ENCODE measurements at places on chromosomes 7 and 10. TPM values are rescaled to one million over a fixed set of nuclear protein-coding genes. Genes with fewer than 3 reads are reported as not detected.

DNA sequence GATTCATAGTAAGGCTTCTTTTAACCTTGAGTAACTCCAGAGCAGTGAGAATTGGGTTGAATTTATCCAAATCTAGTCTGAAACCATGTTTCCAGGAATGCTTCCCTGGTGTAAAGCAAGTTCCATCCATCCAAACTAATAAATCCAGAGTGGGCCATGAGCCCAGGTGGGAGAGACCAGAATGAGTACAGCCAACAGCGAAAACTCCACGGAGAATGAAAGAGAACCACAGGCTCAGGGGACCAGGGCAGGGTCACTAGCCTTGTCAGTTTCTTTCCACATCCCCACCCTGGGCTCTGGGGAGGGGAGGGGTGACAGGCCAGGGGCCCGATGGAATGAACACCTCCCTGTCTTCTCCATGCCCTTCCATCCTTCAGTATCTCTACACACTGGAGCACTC lies 180.1 kb downstream of the NEURL1 start:
- no peak for DNase-seq

DNA sequence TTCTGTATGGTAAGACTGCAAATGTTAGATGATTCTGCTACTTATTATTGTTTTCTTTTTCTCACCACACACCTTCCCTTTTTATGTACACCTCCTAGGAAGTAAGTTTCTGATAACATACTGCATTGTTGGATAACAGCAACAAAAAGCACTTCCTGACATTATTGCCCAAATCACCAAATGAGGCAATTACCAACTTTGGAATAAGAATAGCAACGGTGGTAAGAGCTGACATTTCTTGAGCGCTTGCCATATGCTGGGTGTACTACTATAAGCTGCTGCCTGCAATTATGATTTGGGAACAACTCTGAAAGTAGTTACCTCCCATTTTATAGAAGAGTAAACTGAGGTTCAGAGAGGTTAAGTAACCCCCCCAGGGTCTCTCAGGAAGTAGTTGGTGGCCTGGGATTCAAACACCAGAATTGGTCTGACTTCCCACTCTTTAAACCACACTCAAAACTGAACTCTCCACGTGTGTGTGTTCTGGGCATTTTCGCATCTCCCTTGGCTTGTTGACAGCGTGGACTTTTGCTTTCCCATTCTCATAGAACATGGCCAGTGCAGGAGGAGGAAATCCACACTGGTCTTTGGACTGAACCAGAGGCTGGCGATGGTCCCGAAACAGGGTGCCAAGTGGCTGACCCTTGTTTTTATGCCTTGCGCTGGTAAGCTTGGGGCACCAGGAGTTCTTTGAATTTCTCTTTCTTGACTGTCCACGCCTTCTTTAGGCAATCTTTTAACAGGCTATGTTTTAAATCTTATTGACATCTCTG lies 71.4 kb downstream of the TCF7L2 start:
- DNase-seq, result no peak

DNA sequence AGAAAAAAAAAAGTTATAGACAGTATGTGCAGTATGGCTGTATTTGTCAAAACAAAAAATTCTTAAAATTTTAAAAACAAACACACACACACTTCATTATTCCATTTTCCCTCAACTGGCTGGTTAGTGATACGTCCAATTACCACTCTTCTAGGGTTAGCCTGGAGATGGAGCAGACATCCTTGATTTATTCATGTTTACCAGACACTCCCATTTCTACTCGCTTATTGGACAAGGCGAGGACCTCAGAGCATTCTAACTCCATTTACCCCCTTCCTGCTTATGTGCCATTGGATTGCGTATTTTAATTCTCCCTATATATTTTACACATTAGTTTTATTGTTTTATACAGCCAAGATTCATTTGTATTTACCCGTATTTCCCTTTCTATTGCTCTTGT lies 8.5 kb upstream of the CDH23 start:
- no peak for DNase-seq

DNA sequence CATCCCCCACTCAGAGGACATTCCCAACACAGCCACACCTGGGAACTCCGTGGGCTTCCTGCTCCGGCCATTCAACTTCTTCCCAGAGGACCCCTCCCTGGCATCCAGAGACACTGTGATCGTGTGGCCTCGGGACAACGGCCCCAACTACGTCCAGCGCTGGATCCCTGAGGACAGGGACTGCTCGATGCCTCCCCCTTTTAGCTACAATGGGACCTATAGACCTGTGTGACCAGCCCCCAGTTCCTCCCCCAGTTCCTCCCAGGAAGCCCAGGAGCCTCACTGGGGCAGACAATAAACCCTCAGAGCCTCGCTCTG lies 8.6 kb downstream of the AOC1 start:
- no peak for DNase-seq

GRCh38 chr10:69334302-69335062 lies 56.2 kb downstream of the HK1 start:
- DNase-seq, result no peak

DNA sequence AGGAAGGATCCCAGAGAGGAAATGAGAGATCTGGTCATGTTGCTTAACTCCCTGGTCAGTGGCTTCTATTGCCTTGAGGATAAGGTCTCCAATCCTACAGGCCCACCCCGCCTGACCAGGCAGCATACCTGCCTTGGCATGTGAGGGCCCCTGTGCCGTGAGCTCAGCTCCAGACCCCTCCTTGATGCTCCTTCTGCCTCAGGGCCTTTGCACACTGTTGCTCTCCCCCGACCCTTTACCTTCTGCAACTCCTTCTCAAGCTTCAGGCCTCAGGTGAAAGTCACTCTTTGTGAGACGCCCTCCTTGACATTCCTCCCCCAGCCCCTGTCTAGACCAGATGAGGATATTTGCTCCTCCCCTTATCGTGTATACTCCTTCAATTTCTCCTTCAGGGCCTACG lies 62.8 kb downstream of the FAM241B start:
- no peak for DNase-seq

DNA sequence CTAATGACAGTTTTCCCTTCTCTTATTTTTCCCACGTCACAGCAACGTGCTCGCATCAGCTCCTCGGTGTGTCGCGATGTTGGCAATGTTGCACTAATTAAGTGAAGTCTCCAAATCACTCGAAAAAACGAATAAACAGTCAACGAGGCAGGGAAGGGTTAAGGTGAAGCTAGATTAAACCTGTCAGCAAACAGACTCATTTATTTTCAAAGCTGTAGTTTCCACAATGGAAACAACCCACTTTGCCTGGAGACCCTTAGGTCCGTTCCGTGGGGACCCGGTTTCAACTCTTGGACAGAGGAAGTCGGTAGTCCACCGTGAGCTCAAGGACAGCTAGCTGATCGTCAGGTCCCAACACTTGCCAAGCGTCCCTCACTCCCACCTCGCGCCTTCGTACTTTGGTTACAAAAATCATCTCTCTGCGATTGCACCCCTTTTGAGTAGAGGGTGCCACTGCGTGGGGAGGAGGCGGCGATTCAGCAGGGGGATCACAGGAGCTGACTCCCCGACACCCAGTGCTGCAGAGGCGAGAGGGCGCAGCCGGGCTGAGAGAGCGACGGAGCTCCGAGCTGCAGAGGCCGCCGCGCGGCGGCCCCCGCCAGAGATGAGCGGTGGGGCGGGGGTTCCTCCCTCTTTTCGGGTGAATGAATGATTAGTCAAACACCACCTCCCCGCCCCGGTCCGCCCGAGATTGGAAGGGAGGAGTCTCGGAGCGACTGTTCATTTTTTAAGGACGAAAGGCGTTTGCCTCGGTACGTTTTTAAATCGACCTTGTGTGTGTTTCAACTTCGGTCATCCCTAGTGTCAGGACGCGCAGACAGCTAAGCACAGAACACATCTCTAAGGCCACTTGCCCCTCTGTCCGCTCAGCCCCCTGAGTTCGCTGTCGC lies 1.3 kb upstream of the BMPER start:
- DNase-seq, result peak; percentile 62

DNA sequence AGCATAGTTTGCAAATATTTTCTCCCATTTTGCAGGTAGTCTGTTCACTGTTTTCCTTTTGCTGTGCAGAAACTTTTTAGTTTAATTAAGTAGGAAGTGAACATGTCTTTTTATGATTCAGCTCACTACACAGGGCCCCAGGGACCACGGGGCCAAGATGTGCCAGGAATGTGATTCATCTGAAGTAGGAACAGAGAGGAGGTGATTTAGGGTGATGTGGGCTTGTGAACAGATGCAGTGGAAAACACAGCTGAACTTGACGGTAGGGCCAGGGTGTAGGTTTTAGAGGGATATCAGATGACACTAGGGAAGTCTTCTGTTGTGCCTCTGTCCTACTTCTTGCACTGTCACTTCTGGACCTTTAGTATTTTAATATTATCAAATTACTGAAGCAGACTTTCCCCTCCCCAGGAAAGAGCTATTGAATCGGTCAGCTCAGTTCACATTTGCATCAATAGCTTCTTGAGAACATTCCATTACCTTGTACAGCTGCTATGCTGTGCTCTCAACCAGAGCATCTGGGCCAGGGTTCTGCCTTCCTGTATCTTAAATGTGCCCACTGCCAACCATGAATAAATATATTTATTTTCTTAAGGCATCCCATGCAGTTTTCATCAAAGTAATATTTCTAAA lies 96.9 kb downstream of the OSBPL3 start:
- DNase-seq, result no peak

DNA sequence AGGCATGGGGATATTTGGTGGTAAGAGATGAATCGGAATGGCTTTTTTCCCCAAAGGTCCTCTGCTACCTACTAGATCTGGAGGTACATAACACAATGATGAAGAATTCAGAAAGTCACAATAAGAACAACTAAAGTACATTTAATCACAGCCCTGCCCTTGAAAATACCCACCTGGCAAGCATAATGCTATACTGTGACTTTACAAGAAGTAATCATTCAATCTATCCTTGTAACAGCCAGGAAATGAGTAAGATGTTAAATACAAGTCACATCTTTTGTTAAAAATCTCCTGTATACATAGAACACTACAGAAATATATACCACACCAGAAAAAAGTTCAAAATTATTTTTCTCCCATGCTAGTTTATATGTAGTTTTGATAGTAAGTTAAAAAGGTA lies 108.3 kb upstream of the ABCB5 start:
- no peak for DNase-seq

GRCh38 chr10:130545697-130546096 lies 409.5 kb downstream of the GLRX3 start:
- no peak for DNase-seq

- DNase-seq, result no peak
Observed at GRCh38 chr7:22433710-22434460, 66.1 kb downstream of the STEAP1B start.

DNA sequence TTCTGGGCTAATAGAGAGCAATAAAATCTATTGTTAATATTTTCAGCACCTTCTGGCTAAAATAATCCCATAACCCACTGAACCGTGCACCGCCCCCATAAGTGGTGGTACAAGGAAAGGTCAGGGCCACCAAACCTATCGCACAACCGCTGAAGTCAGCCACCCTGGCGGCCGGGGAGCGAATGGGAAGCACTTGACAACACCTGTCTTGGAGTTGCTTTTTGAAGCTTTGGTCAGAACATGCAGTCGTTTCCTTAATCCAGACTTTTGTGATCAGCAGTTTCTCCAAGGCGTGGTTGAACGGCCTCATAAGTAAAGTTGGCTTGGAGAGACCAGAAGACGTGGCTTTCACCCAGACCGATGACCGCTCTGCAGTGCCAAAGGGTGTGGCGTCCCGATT lies 97.4 kb downstream of the DNAJB6 start:
- DNase-seq, result no peak

- DNase-seq, result no peak
Observed at GRCh38 chr7:142321391-142321790, 63.5 kb upstream of the PRSS58 start.

DNA sequence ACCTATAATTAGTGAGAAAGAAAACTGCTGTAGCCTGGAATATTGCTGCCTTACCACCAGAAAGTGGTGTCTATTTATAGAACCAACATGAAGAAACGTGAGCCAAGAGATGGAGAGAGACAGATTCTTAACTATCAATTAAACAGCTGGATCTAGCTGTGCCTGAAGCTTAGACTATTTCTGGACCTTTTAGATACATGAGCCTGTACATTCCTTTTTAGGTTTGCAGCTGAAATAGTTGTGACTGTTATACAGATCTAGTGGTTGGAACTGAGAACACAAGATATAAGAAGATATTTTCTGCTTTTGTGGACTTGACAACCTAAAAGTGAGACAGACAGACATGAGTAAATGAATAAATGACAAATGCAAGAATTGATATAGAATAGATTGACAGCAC lies 73.4 kb downstream of the CDK14 start:
- DNase-seq, result no peak

DNA sequence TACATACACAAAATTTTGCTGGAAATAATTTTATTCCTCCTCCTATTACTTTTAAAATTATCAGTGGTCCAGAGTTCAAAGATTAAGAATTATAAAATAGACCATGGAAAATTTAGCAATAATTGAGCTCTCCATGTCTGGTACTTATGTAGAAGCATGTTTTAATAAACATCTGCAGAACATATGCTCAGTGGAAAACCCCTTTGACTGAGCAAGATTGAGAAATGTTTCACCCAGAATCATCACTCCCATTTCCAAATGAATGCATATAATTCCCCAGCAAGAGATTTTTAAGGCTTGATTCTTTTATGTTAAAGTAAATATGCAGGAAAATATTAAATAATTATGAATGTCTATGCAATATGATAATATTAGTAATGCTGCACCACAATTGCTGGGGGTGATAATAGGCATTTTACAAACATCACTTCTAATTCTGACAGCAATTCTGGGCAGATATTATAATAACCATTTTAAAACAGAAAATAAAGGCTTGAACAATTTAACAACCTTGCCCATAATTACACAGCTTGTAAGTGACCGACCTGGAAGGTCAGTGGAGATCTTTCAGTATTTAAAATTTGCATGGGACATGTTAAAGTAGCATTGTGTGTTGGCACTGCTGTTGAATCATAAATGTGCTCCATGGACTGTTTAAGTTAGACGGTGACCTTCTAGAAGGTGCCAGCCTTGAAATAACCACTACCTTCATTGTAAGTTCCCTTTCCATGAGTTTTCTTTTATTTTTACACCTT lies 45.6 kb upstream of the TES start:
- DNase-seq, result no peak

- DNase-seq, result no peak
Observed at GRCh38 chr7:129351320-129351719, 82.9 kb upstream of the STRIP2 start.

CC2D2B gene
- 2.2 TPM for polyA plus RNA-seq

TRPV6 gene
- polyA plus RNA-seq, result 5.3 TPM

DTX2 gene
- polyA plus RNA-seq, result 8.3 TPM

NDUFB2 gene
- polyA plus RNA-seq, result 110 TPM

CPA4 gene
- 0.45 TPM for polyA plus RNA-seq

TBATA gene
- polyA plus RNA-seq, result not detected

LIPJ gene
- polyA plus RNA-seq, result 0.31 TPM

Data from right lung (tissue), 10 donors.